Activated CD4-positive, alpha-beta T cell treated with anti-CD3 and anti-CD28 coated beads, Interleukin-2, amount 50 U/mL, for 16 hours (primary cell): ENCODE measurements at places on chromosomes 6 and 20.

GRCh38 chr20:50794181-50794845 is 548 bp upstream of the BCAS4 start:
- no peak for DNase-seq

DNA sequence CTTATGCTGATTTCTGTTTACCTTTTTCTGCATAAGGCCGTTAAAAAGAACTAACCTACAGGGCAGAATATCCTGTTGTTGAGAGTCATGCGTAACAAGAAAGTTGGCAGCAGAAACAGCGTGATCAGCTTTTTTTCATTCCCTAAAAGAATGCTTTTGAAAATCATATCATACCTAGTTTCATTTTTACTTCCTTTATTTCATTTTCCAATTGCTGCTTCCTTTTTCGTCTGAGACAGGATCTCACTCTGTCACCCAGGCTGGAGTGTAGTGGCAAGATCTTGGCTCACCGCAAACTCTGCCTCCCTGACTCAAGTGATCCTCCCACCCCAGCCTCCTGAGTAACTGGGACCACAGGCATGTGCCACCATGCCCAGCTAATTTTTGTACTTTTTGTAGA is 4.1 kb downstream of the CALHM6 start:
- no peak for DNase-seq

DNA sequence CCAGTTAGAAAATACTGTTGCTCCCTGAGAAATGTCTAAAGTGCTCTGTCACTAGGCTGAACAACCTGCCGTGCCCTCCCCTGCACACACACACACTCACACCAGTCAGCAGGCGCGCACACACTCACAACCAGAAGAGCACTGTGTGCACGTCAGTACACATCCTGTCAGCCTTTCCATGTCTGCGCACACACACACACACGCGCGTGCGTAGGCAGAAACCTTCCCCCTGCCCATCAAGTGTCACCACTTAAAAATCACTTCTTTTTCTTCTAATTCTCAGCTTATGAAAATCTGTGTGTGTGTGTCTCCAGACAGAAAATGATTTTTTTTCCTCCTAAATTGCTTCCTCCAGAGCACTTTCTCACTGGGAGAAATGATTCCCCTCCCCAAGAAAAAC is 100.3 kb downstream of the EDN3 start:
- DNase-seq, result no peak

DNA sequence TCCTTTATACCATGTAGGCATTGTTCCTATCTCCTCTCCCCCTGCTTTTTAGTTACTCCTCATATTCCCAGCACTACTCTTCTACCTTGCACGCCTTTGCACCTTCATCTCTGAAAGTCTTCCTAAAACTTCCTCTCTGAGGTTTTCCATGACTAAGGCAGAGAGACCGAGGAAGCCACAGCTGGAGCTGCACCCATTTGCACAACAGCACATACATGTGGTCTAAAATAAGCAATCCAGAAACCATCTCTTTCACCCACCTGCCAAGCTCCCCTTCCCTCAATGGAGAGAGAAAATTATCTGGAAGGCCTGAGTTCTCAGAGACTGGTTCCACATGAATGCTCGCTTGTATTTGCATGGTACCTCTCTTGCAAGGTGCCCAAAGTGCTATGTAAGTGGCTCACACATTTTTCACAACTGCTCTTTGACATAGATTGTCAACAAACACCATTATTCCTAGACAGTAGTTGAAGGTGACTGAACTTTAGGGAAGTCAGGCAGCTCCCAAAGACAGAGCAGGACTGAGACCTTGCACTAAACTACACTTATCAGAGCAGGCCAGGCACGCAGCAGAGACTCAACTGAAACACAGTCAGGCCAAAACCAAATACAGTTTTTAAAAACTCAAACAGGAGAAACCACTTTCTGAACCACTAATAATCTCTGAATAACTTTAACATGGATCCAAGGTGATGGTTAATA is 313.2 kb downstream of the TFAP2A start:
- DNase-seq, result no peak

DNA sequence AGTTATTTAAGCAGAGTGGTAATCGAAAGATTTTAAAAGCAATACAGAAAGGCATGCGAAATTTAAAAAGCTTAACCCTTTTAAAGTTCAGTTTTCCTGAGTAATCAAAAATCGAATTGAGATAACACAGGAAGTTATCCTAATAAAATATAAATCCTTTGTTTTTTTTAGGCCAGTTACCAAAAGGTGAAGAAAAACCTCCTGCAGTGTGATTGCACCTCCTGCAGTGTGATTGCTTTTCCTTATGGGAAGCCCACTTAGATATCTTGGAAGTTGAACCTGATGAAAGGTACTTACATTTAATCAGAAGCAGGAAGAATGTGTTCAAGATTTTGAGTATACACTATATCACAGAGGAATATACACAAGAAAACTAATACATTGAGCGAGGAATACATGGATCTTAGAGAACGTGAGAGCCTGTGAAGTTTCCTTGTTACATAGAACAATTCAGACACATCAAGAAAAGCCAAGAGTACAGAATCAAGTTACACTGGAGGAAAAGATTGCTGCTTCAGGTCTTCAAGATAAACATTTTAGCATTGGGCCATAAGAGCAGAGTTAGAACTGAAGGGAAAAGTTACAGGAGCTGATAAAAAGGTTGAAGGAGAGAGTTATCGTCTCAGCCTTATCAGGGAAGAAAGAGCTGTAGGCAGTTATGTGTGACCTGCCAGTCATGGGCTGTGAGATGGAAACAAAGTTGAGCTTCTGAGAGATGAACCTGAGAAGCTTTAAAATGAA is 7.7 kb upstream of the TMEM181 start:
- DNase-seq, result no peak

DNA sequence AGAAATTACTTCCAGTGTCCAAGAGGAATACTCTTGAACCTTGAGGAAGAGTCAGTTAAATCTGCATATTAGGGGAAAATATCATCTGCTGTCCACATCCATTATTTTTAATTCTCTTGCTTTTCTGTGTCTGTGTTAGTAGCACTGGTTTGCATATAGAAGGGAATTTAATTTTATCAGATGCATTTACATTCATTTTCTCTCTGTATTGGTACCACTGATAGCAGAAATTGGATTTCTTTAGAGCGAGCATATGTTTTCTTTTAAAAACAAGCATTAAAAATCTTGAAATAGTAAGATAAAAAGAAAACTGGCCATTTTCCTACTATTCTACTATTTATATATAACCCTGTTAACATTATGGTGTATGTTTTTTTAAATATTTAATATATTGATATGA is 83.8 kb downstream of the KIZ start:
- no peak for DNase-seq

DNA sequence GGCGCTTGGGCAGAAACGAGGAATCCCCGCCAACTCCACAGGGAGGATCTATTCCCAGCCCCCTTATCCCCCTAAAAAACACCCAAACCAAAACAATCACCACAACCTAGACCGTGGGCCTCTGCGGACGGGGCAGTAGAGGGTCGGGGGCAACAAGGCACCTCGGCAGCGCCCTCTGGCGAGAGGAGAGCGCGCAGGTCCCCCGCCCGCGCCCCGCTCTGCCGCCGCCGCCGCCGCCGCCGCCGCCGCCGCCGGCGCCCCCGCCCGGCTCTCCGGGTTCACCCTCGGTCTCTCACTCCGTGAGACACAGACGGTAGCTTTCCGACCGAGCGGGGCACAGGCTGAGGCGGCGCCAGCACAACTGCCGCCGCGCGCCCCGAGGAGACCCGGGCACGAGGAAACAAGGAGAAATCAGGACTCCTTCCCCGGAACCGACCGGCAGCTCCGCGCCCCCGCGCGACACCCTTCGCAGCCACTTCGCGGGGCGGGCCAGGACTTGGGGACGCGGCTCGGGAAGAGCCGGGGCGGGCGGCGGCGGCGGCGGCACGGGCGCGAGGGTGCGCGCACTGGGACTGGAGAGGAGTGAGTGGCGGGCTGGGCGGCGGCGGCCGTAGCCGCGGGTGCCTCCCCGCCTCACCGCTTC is at the start of gene SLC35F1:
SLC35F1 (plus strand) TSS at position 307 of the 643 bp plus-strand sequence.
- DNase-seq, result peak; percentile 17

GRCh38 chr20:34708621-34709043 is 4.5 kb downstream of the TP53INP2 start:
- peak; percentile 62 for DNase-seq

GRCh38 chr6:18263418-18264218 is 712 bp downstream of the DEK start:
- peak; percentile 33 for DNase-seq

- DNase-seq, result no peak
Observed at GRCh38 chr6:104483225-104483834, 376.4 kb downstream of the HACE1 start.

- DNase-seq, result no peak
Observed at GRCh38 chr6:4549556-4550226, 226.5 kb upstream of the CDYL start.

- DNase-seq, result no peak
Observed at GRCh38 chr6:130946076-130946475, 117.0 kb downstream of the EPB41L2 start.

DNA sequence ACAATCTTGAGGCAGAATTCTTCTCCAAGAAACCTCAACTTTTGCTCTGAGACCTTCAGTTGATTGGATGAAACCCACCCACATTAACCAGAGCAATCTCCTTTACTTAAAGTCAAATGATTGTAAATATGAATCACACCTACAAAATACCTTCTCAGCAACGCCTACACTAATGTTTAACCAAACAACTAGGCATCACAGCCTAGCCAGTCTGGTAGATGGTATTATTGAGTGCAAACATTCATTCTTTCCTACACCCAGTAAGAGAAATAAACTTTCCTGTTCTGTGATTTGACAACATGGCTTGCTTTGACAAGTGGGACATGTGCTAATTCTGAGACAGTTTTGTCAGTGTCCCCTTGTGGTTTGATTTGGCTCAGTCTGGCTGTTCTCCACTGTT is 252.2 kb downstream of the HACE1 start:
- DNase-seq, result no peak

DNA sequence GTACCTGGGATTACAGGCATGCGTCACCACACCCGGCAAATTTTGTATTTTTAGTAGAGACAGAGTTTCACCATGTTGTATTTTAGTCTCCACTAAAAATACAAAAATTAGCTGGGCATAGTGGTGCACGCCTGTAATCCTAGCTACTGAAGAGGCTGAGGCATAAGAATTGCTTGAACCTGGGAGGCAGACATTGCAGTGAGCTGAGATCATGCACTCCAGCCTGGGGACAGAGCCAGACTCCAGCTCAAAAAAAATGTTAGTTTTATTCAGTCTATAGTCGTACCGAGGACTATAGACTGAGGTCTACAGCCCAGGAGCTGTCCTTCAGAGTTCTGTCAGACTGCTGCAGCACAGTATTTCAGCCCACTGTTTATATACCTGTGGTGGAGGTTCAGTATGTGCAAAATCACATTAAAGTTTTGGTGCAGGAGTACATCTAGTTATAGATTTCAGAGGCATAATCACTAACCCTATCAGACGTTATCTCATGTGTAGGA is 3.6 kb upstream of the CASP8AP2 start:
- no peak for DNase-seq

DNA sequence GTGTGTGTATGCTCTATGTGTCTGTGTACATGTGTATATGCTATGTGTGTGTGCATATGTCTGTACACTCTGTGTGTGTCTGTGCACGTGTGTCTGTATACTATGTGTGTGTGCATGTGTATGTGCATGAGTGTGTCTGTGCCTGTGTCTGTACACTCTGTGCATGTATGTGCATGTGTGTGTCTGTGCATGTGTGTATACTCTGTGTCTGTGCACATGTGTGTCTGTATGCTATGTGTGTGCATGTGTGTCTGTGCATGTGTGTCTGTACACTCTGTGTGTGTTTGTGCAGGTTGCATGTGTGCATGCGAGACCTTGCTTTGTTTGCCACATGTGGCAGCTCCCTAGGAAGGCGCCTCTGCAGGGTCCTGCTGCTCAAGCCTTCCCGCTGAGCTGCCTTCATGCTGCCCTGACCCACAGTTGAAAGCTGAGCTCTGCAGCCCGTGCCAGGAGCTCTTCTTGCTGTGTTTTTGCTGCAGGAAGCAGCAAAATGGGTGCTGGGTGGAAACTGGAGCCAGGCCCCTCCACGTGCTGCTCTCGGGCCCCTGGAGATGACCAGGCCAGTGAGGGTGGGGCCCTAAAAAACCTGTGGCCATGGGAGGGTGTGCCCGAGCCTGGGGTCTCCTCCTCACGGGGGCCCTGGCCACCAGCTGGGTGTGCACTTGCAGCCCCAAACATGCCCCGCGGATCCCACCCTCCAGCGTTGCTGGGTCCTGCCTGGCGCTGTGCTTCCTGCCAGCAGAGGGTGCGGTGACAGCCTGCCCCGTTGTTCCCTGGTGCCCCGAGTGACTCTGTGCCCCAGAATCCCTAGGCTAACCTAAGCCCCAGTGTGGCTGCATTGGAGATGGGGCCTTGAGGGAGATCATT is 109.1 kb downstream of the DACT2 start:
- no peak for DNase-seq

DNA sequence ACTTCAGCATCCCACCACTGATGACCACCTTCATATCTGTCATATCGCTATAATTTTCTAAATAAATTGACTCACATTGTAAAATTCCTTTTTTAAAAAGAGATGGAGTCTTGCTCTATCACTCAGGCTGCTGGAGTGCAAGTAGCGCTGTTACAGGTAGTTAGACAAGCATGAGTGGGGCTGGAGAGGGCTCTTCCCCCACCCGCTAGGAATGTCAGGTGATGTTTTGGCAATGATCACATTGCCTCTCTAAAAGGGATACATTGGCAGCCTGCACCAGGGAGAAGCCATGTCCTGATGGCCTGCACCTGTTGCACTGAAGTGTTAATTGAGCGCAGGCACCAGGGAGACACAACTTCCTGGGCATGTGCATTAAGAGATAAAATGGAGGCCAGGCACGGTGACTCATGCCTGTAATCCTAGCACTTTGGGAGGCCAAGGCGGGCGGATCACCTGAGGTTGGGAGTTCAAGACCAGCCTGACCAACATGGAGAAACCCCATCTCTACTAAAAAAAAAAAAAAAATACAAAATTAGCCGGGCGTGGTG is 16.9 kb upstream of the SLC22A16 start:
- DNase-seq, result no peak

DNA sequence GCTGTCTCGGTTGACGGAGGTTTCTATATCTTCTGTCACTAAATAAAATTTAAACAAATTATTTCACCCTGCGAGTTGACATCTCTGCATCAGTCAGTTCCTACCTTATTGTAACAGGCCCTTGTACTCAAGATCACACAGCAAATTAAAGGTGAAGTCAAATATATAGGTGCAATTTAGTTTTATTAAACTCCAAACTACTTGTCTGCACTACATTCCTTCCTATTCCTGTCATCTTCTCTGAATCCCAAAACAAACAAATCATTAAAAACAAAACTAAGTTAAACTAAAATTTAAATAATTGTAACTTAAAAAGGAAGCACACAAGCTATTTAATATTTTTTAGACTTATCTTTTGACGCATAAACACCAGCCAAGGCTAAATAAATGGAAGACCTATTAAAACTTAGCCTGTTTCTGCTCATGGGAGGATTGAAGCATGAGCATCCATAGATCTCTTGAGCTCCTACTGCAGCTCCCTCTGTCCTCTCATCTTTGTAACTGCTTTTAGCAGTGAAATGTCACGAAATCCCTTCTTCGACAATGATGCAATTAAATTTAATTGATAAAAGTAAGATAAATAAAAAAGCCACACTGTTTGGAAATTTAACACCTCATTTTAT is 1152.3 kb upstream of the GJE1 start:
- no peak for DNase-seq

- no peak for DNase-seq
Observed at GRCh38 chr6:91606148-91606901, 1019.5 kb upstream of the MAP3K7 start.
